ENCODE measurements at places on chromosomes 13 and 19.
A peak's percentile ranks its signal among the peaks of the same experiment; 100 is the strongest.

DNA sequence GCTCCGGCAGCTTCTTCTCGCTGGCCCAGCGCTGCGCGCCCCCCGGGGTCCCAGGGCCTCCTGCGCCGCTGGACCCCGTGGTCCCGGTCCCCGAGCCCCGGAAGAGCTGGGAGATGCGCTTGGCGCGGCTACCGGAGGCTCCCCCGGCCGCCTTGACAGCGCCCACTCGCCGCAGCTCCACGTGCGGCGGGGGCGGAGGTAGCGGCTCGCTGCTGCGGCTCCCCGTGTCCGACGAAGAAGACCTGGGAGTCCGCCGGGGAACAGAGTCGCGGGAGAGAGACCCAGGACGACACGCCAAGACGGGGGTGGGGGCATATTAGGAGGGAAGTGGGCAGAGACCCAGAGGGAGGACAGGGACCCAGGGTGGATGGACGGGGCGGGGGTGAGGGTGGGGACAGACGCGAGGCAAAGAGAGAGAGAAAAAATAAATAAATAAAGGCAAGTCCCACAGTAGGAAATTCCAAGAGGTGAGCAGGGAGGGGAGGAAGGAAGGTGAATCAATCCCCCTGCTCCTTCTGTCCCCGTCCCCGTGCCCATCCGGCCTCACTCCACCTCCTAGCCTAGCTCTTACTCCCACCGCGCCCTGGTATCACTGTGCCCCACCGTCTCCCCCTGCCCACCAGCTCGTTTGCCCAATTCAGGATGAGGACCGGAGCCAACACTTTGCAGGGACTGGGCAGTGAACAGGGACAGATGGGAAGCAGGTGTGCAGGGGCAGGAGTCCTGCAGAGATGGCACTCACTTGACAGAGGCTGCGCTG lies 826 bp downstream of the RASIP1 start:
- peak; percentile 55 for DNase-seq

GRCh38 chr13:41196620-41197019 lies 2.3 kb upstream of the KBTBD7 start:
- DNase-seq: no peak

GRCh38 chr19:56601375-56601774 lies 6.3 kb downstream of the ZNF71 start:
- no peak for DNase-seq

GRCh38 chr19:18788529-18789421 lies 2.3 kb downstream of the COMP start:
- no peak for DNase-seq

- DNase-seq: no peak
These were observed 482 bp downstream of the ARHGAP45 start for GRCh38 chr19:1067341-1067957.

- DNase-seq: peak; percentile 62
These were observed 4.1 kb downstream of the SWSAP1 start for GRCh38 chr19:11378319-11379189.

- peak; percentile 39 for DNase-seq
These were observed 8.0 kb downstream of the ATP4A start for GRCh38 chr19:35555301-35556005.

DNA sequence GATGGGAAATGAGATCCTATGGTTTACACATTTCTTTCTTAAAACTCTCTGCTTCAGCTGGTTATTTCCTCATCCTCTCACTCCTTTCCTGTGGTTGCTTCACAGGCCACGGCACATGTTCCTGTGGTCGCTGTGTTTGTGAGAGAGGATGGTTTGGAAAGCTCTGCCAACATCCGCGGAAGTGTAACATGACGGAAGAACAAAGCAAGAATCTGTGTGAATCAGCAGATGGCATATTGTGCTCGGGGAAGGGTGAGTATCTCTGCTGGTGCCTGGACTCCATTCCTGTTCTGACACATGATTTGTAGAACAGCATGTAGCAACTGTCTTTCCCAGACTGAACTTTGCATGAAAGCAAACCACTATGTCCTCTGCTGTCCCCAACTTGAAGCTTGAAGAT lies 254.2 kb downstream of the ITGBL1 start:
- peak; percentile 72 for DNase-seq

DNA sequence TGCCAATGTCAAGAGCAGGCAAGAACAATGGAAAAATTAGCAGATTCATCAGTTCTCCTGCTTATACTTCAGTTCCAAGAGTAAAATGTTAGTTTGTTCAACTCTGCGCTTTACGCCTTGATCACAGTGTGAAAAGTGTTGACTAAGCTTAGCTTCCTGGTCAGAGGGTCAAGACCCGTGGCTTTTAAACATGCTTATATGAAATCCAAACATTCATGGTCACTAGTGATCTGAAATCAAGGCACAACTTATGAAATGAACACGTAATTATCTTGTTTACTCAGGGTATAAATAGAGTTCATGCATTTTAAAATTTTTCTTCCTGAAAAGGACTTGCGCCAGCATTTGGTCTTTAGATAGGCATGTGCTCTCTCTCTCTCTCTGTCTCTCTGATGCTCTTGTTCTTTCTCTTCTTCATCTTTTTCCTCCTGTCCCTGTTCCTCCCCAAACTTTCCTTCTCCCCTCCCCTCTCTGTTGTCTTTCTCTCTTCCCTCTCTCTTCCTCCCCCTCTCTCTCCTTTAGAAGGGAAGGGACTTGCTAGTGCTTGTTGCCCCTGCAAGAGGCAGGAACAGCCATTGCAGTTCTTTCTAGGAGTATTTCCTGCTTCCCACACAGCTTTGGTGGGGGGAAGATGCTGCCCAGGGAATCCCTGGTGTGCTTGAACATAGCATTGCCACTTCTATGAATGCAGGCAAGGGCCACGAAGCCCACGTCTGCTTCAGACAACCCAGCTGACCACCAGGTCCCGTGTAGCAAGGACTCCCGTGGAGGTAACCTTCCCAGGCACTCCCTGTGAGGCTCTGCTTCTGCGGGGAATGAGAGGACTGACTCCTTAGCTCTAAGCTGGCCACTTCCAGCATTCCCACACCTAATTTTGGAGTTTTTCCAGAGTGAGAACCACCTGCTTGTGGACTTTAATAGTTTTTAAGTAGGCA lies 7.1 kb upstream of the ZNF536 start:
- no peak for DNase-seq

GRCh38 chr19:18349524-18350128 lies 9.2 kb downstream of the PGPEP1 start:
- DNase-seq: peak; percentile 53

DNA sequence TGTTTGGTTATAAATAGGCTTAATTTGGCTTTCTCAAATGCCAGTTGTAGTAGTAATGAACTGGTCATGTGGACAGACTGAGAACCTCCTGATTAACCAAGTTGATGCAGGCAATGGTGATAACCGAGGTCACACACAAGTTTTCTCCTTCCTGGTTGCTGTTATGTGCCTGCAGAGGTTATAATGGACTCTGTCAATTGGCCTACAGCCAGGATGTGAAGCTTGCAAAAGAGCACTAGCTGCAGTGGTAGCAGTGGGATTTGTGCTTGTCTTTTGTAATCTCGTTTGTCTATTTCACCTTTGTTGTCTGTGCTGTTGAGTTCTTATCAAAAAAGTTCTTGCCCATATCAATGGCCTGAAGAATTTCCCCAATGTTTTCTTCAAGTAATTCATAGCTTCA lies 20.6 kb downstream of the OR10H3 start:
- DNase-seq: no peak

GRCh38 chr13:35675651-35676050 lies 199.2 kb upstream of the MAB21L1 start:
- DNase-seq: peak; percentile 86

DNA sequence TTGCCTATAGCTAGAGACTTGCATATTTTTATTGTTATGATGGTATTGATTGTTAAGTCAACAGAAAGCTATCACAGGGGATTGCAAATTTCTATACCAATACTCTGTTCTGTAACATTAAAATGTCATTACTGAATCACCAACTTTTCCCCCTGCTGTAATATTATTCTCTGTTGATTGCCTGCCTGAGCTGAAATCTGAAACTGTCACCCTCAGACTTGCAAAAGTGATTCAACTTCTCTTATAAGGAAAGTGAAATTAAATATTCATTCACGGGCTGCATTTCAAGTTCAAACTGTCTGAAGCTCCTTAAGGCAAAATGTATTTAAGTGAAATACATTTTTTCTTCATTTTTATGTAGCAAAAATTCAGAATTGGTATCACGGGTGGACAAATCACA lies 723.2 kb downstream of the PCDH9 start:
- no peak for DNase-seq

GRCh38 chr19:35431145-35431807 lies 16.8 kb upstream of the FFAR2 start:
- DNase-seq: no peak

- no peak for DNase-seq
These were observed at the start of gene CD37 for GRCh38 chr19:49335071-49335783. CD37 (plus strand) TSS chr19:49335406; CDS start chr19:49335541, 135 bp downstream.

GRCh38 chr19:50312967-50313811 lies 16.0 kb downstream of the KCNC3 start:
- peak; percentile 55 for DNase-seq

DNA sequence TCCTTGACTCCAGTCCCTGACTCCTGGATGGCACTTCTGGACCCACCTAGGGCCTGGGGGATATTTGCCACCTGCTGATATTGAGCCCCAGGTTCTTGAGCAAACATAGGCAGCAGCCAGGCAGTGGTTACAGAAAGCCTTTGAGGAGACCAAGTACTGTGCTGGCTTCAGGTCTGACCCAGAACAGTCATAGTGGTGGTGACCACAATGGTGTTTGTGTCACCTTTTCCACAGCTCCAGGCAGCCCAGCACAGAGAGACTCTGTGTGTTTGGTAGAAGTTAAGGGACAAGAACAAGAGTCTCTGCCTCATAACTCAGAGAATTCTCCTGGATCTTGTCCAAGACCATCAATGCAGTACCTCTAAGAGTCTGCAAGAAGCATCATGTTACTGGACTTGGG lies 14.6 kb upstream of the CLC start:
- no peak for DNase-seq

GRCh38 chr19:56113074-56113632 lies 7.9 kb downstream of the ZNF787 start:
- DNase-seq: no peak

DNA sequence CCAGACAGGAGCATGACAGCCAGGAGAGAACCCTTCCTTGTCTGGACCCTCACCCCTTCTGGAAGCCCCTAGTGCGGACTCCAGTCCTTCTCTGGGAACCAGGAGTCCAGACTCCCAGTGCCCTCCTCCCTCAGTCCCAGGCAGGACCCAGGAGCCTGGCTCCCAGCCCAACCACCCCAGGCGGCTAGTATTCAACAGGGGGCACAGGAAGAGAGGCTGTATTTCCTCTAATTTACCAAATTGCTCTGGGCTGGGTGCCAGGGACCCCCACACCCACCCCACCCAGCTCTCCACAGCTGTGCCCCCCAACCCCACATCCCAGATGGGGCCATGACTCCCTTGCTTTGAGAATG lies 3.3 kb downstream of the GRIN2D start:
- DNase-seq: no peak

- DNase-seq: peak; percentile 89
These were observed 12.5 kb upstream of the MAP1S start for GRCh38 chr19:17706750-17707181.

DNA sequence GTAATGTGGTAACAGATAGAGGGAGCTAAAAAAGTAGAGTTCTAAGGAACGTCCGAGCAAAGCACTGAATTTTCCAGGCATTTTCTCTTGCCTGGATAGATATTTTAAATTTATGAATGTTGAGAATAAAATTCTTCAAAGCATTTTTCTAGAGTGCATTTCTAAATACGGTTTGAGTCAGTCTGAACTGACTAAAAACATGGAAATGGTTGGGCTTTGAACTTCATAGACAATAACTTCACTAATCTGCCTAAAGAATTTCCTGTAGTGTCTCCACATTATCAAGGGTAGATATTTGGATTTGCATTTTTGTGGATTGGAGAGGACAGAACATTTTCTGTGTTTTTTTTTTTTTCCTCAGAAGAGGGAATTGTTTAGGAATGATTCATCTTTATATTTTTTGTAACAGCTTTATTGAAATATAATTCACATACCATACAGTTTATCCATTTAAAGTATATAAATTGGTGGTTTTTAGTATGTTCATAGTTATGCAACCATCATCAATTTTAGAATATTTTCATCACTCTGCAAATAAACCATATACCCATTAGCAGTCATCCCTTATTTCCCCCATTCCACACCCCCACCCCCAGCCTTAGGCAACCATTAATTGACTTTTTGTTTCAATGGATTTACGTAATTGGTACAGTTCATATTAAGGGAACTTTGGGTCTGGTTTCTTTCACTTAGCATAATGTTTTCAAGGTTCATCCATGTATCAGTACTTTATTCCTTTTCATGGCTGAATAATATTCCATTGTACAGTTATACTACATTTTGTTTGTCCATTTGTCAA lies 20.7 kb downstream of the GARRE1 start:
- no peak for DNase-seq

DNA sequence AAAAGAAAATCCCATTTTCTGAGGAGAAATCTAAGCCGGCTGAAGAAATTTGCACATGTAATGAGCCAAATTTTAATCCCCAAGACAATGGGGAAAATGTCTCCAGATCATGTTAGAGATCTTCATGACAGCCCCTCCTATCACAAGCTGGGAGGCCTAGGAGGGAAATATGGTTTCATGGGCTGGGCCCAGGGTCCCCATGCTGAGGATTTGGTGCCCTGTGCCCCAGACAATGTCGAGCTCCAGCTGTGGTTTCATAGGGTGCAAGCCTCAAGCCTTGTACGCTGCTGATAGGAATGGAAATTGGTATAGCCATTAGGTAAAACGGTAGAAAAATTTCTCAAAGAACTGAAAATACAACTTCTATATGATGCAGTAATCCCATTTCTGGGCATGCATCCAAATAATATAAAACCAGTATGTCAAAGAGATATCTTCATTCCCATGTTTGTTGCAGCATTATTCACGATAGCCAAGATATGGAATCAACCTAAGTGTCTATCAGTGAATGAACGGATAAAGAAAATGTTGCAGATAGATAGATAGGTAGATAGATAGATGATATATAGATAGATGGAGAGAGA lies 19.3 kb upstream of the FREM2 start:
- DNase-seq: no peak

GRCh38 chr19:54653181-54653809 lies 9.5 kb upstream of the LILRB4 start:
- peak; percentile 6 for DNase-seq

GRCh38 chr13:49629196-49629938 lies 1.1 kb downstream of the ARL11 start:
- no peak for DNase-seq

DNA sequence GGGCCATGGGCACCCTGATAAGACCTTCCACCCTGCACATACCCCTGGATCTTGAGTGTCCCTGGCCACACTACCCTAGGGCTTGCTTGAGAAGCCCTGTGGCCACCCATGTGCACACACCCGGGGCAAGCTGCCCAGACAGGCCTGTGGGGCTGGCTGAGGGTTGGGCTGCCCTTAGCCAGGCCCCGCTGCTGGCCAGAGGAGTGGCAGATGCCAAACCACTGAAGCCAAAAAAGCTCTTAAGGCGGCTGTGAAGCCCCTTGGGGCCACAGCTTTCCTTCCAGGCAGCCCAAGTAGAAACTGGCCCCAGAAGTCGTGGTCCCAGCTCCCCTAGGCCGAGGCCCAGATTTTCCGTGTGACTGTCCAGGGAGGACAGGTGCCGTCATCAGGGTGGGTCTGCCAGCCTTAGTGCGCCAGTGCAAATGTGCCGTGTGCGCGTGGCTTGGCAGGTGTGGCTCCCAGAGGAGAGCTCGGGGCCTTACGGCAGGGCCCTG lies 14.8 kb downstream of the CEBPG start:
- DNase-seq: no peak
